Myocyte (in vitro differentiated cells): ENCODE measurements at places on chromosomes 3 and 15. TPM values are rescaled to one million over a fixed set of nuclear protein-coding genes. Genes with fewer than 3 reads are reported as not detected.
A peak's percentile ranks its signal among the peaks of the same experiment; 100 is the strongest.

GRCh38 chr3:128537091-128537703 is 44.2 kb upstream of the GATA2 start:
- no peak for DNase-seq

- DNase-seq, result no peak
Observed at GRCh38 chr3:24828011-24828410, 333.4 kb upstream of the THRB start.

- DNase-seq, result no peak
Observed at GRCh38 chr15:61983081-61983480, 77.2 kb downstream of the VPS13C start.

DNA sequence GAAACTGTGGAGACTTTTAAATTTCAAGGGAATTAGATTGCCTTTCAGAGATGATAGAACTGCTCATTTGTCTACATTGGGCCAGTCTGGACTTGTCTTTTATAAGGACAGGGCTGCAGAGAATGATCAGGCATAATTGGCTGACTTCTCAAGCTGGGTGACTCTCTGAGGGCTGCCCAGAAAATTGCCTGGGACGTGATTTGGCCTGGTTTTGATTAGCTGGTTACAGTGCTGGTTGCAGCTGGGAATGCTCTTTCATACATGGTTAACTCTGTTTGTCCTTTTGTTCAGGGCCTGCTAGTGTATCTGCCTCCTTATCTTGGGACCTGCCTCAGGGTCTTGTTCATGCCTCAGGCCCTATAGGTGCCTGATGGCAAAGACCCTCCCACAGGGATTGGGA is 245.6 kb downstream of the CLSTN2 start:
- no peak for DNase-seq

GRCh38 chr3:143895805-143896204 is 47.5 kb upstream of the SLC9A9 start:
- DNase-seq, result peak; percentile 32

The FOXB1 gene
- total RNA-seq, result not detected in 2 replicates

DNA sequence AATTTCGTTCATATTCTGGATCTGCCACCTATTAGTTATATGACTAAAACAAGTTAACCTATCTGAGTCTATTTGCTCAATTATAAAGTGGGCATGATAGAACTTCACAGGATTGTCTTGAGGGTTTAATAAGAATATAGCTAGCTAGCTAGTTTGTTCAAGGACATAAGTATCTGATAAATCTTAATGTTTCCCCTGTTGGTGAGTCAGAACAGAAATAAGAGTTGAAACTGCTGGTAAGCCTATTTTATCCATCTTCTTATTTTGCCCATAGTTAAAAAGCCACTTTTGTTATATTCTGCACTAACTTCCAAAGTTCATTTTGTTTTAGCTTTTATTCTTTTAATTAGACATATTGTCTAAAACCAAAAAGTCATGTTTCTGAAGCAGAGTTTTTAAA is 9.4 kb downstream of the SELENOT start:
- DNase-seq, result no peak

DNA sequence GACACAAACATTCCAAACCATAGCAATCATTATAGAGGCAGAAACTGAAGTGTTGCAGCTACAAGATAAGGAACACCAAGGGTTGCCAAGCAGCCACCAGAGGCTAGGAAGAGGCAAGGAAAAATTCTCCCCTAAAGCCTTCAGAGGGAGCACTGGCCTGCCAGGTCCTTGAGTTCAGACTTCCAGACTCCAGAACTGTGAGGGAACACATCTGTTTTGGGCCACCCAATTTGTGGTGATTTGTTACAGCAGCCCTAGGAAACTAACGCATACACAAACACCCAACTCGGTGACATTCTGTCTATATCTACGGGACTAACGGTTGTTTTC is 54.6 kb downstream of the MB21D2 start:
- no peak for DNase-seq

The POC1A gene
- total RNA-seq, result 1.2 and 1.3 TPM in 2 replicates

The SIDT1 gene
- 0.24 TPM in 1 of 2 replicates, not detected in the other for total RNA-seq

DNA sequence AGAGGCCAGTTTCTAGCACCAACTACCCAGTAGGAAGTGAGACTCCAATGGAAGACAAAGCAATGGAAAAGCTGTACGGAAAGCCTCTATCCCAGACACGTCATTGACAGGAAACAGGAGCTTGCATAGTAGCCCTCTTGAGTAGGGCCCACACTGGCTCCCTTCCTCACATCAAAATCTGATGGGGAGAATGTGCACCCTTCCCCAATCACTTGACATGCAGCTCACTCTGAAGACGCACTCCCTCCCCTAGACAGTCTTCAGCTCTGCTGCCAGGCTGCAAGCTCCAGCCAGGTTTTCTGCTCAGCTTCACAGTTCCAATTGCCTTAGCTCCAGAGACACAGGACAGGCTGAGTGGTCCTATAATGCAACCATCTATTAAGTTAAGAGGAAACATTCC is 567.8 kb downstream of the EPHB1 start:
- DNase-seq, result no peak

DNA sequence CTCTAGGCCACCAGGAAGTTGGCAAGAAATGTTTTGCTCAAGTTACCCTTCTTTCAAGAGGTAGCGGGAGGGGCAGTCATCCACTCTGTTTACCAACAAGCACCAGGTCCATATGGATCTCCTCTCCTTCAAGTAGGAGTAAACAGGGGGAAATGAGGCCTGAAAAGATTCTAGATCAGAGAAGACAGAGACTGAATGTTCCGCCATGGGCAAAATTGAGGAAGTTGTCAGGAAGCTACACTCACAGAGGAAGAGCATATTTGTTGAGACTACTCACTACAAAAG is 81.6 kb downstream of the KLF15 start:
- DNase-seq, result no peak

- DNase-seq, result peak; percentile 50
Observed at GRCh38 chr3:143536817-143537535, 311.3 kb downstream of the SLC9A9 start.

- DNase-seq, result no peak
Observed at GRCh38 chr3:136995652-136996051, 37.9 kb downstream of the IL20RB start.

DNA sequence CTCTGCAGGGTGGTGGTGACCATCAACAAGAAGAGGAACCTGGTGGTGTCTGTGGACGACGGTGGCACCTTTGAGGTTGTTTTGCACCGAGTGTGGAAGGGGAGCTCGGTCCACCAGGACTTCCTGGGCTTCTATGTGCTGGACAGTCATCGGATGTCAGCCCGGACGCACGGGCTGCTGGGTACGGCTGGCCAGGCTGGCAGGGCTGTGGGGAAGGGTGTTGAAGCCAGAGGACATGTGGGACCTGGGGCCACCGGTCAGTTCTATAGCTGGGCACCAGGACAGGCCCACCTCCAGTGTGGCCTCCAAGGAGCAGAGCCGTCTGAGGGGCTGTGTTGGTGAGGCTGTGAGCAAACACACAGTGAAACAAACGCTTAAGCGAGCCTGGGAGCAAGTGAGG is 3.9 kb upstream of the ITIH3 start:
- no peak for DNase-seq

GRCh38 chr3:167305340-167305890 is 74.7 kb downstream of the ZBBX start:
- no peak for DNase-seq

GRCh38 chr15:83200589-83200988 is 7.0 kb downstream of the HDGFL3 start:
- DNase-seq, result no peak

GRCh38 chr3:150594150-150594549 is 9.0 kb upstream of the SELENOT start:
- no peak for DNase-seq
